ENCODE measurements at places on chromosomes 6 and 20.

- no peak for DNase-seq
Measured at GRCh38 chr6:74510878-74511277, 695.0 kb downstream of the COL12A1 start.

GRCh38 chr6:33040157-33040556 is 30.8 kb upstream of the HLA-DOA start:
- no peak for DNase-seq

- DNase-seq = no peak
Measured at GRCh38 chr20:61369731-61370520, 117.9 kb downstream of the CDH4 start.

DNA sequence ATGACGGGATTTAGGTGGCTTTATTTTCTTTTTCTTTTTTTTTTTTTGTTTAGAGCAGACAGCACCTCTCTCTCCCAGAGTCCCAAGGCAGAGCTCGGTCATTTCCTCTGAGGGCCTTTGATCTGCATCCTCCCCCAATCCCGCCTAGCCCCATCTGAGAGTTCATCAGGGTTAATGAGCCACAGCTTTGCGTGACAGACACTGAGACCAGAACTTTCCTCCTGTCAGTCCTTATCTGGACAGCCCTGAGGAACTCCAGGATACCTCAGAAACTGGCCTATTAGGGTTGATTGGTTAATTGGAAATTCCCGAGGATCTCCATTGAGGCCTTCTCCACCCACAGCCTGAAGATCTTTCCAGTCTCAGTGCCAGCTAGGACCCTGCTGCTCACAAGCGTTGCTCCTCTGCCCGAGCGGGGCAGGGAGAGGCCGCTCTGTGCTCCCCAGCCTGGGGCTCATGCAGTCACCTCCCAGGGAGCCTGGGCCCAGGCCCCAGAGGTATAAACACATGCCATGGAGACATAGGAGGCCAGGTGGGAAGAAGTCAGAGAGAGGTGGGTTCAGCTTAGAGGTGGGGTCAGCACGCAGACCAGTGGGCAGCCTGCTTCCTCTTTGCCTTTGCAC is 1.4 kb upstream of the LRRN4 start:
- no peak for DNase-seq

GRCh38 chr6:119314885-119315272 is 34.7 kb downstream of the MAN1A1 start:
- no peak for DNase-seq

DNA sequence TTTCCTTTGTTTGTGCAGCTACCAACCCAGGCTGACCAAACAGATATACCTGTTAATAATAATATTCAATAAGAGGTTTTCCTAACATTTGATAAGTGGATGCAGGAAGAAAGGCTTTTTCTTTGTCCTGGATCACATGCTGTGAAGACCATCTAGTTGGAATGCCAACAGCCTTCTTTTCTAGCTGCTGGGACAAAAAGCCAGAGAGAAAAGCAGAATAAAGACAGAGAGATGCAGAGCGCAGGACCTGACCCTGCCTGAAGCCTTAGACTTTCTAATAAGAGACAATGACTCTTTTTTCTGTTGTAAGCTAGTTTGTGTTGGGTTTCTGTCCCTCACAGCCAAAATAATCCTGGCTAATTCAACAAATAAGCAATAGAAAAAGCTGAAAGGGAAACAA is 308.2 kb downstream of the PHF3 start:
- DNase-seq = no peak

DNA sequence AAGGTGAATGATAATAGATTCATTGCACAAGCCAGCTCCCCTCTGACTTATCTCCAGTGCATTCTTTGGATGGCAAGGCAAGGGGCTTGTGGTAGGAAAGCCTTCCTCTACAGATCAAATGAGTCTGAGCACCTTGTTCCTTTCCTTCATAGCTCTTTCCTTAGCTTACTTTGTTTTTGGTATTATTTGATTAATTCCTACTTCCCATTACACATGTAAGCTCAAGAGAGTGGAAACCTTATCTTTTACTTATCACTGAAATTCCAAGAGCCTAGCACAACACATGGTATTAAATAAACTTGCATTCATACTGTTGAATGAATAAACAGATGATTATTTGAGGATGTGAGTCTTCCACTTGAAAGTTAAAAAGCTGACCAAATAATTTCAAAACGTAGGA is 41.7 kb downstream of the FRK start:
- DNase-seq = no peak

DNA sequence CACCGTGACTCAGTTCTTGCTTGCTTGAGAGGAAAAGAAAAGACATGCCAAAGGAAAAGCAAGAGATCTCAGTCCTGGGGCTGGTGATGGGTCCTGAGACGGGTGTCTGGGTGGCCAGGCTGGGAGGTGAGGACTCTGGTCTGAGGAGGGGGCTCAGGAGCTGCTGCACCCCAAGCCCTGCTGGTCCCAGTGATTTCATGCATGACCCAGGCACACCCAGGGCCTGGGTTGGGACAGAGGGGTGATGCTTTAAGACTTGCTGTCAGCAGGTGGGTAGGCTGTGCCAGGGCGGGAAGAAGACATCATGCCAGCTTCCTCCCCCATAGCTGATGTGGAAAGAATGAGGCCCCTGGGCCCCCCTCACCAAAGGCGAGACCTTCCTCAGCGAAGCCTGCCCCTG is 65.1 kb upstream of the PMEPA1 start:
- no peak for DNase-seq

GRCh38 chr6:149111556-149112115 is 205.9 kb upstream of the TAB2 start:
- DNase-seq = no peak

GRCh38 chr6:22073516-22074198 is 223.2 kb downstream of the PRL start:
- DNase-seq = no peak

- no peak for DNase-seq
Measured at GRCh38 chr6:52522151-52522626, 54.7 kb downstream of the TRAM2 start.

DNA sequence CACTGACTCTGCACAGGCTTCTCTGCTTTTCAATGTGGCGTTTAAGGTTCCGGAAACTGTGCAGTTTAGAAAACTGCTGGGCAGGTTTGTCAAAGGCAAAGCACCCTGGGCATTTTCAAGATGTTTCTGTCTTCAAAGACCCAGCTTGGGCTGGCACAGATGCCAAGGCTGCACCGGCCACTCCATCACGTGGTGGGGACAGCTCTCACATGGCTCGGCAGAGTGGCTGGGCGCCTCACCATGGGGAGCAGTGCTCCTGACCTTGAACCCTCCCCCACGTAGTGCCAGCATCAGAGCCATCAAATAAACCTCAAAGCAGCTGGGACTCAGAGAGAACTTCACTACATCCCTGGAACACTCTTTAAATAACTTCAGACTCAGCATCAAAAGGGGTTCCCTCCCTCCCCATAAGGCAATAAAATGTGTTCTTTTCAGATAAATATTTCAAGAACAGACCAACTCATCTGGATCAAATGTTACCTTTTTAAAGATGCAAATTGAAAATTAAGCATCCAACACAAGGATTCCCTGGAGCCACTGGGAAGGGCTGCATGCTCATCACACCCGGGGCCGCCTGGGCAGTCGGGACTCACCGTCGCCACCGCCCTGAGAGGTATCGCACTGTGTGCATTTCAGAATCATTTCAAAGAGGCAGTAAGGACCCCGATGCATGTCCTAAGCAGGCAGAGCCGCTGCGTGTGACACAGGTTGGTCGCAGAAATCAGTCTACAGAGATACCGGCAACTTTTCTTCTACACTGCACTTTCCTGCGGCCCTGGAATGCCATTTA is 157.1 kb downstream of the CDH4 start:
- no peak for DNase-seq

DNA sequence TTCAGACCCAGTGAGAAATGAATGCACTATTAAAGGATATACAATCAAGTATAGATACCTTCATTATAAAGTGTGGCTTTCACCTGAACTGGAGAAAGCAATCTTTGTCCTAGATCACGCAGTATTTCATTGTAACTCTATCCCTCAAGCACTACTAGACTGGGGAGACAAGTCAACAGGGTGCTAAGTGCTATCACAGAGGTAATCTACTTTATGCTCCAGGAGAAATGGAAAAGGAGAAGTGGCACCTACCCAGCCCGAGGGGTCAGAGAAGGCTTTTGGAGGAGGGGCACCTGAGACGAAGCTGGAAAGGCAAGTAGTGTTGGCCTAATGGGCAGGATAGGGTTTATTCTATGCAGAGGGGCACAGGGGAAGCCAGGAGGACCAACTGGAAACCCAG is 17.1 kb downstream of the ZHX3 start:
- no peak for DNase-seq

DNA sequence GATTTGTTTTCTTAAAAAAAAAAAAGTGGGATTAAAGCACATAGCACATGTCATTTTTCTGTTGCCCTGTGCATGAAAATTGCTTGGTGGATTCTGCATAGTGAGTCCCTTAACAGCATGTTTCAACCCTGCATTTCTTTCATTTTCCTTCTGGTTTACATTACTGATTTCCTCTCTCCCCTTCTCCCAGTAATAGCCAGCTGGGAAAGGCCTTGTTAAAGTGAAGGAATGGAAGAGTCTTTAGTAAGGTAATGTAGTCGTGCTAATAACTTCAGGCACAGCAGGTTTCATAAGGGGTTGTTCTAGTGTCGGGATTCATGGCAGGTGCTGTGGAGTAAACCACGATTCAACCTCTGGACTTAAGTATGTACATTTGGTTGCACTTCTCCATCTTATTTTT is 202.4 kb downstream of the FARS2 start:
- no peak for DNase-seq

- DNase-seq = no peak
Measured at GRCh38 chr6:30880698-30881252, 3.5 kb upstream of the DDR1 start.

- no peak for DNase-seq
Measured at GRCh38 chr20:44345147-44345546, 8.3 kb downstream of the R3HDML start.

DNA sequence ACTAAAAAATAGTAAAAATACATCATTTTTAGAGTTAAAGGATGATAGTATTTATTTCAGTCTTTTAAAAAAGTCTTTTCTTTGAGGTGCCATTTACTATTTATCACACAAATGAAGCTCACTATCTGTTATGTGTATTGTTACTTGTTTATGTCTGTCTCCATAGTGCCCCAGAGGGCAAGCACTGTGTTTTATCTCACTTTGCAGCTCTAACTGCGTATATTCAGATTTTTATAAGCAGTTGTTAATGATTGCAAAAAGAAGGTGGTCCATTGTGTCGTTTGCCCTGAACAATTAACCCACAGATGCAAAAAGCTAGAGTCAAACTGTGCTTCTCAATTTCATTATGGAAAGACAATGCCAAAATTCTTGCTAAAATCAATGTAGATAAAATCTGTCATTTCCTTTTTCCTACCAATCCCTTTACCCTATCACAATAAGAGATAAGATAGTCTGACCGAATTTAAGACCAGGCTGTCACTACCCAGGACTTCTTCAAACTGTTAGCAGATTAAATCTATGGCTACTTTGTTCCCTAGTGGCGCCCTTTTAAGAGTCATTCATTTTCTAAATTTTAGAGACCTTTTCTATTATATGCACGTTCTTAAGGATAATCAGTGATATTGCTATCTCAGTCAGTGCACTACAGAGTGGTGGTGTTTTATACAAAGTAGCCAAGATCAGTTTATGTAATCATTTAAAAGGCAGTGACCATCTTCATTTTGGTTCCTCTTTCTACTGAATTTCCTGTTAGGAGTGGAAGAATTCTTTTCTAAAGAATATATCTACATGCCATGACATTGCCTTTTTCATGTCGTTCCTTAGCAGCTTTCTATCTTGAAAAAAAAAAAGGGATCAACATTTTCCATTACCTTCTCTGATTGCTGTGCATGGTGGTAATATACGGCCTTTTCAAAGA is 133.1 kb upstream of the PRDM1 start:
- DNase-seq = no peak

DNA sequence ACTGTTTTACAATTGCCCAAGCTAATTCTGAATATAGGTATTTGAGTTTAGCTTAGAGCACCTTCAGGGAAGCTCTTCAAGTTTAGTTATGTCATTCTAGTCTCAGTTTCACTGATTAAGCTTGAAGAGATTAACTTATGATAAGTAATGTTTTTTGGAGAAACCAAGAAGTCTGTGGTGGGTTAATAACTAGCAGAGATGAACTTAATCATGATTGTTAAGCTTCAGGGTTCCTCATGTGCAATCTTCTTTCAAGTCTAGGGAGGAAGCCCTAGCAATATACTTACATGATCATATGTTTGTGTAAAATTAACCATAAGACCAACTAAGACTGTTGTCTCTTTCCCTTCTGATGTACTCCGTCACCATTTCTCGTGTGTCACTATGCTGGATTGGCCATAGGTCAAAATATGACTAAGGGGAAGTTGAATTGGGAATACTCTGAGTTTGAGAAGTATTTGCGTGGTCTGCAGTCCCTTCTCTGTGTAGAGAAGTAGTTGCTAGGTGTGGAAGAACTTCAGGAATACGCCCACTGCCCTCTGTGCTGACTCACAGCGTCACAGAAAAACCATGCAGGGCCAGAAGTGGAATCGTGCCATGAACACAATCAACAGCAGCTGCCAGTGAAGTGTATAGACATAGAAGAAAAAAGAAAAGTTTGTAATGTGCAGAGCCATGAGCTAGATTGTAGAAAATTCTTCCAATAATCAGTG is 88.3 kb downstream of the SH3BGRL2 start:
- no peak for DNase-seq

- DNase-seq = no peak
Measured at GRCh38 chr6:131868836-131869235, 61.0 kb downstream of the ENPP1 start.

DNA sequence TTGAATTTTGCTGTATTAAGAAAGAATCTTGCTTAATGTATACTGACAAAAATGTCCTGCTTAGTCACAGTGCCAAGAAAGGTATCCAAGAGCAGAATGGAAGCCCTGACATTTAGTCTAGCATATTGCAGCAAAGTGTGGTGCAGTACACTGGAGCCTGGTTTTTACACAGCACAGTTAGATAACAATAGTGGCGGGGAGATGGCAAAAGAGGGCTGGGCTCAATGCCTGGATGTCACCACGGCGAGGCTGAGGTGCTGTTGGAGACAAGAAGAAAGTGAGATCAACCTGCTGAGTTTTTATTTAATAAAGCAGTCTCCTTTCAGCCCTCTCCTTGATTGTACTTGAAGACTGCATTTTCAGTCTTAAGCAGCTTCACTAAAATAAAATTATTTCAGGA is 426.0 kb downstream of the LMBRD1 start:
- no peak for DNase-seq

- DNase-seq = no peak
Measured at GRCh38 chr20:1282966-1283365, 16.9 kb downstream of the SNPH start.

DNA sequence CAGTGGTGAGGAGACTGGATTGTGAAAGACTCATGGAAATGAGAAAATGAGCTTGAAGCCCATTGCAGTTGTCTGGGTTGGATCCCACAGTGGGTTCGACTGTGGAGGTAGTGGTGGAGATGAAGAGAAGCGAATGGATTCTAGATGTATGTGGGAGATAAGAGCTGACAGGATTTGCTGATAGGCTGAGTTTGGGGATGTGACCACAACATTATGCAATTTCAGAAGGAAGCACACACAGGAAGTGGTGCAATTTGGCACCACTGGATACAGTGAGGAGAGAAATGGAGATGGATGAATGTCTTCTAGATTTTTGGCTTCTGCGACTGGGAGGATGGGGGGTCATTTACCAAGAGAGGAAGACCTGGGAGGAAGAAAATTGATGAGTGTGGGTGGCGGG is 64.4 kb upstream of the MAFB start:
- no peak for DNase-seq

GRCh38 chr6:104046426-104046825 is 813.3 kb downstream of the HACE1 start:
- DNase-seq = no peak

All from stimulated activated CD4-positive, alpha-beta T cell treated with anti-CD3 and anti-CD28 coated beads, Interleukin-4, amount 100 ng/mL, for 48 hours (primary cell).